ENCODE measurements at places on chromosomes 7 and 10. TPM values are rescaled to one million over a fixed set of nuclear protein-coding genes. Genes with fewer than 3 reads are reported as not detected.

The PKD2L1 gene
- total RNA-seq = not detected

The SLC4A2 gene
- total RNA-seq = 91.4 TPM

The TFPI2 gene
- 417 TPM for total RNA-seq

The TWIST1 gene
- 39.5 TPM for total RNA-seq

The NKX1-2 gene
- not detected for total RNA-seq

The CYP2C19 gene
- total RNA-seq = not detected

The GHRHR gene
- total RNA-seq = not detected

The PIK3AP1 gene
- total RNA-seq = 0.85 TPM

The PNLIPRP3 gene
- not detected for total RNA-seq

The ACTR3C gene
- total RNA-seq = 0.19 TPM

The LIPM gene
- total RNA-seq = not detected

The FKBP6 gene
- not detected for total RNA-seq

The DENND2A gene
- total RNA-seq = 0.96 TPM

The FAM25G gene
- not detected for total RNA-seq

The PGAM2 gene
- 0.56 TPM for total RNA-seq

The VPS37D gene
- total RNA-seq = 2.3 TPM

The THSD7A gene
- total RNA-seq = 0.58 TPM

The ELMO1 gene
- total RNA-seq = 0.28 TPM

The CUZD1 gene
- total RNA-seq = 0.28 TPM

The CTNNA3 gene
- total RNA-seq = under 0.01 TPM

The CYP2W1 gene
- not detected for total RNA-seq

The RNF32 gene
- 0.77 TPM for total RNA-seq

The AGR2 gene
- not detected for total RNA-seq

The FOXP2 gene
- total RNA-seq = not detected

The NXPH1 gene
- not detected for total RNA-seq

The STAG3 gene
- total RNA-seq = 1.1 TPM

The CNNM2 gene
- 9.0 TPM for total RNA-seq

The HTR5A gene
- total RNA-seq = not detected

The NSMCE4A gene
- 12.7 TPM for total RNA-seq

The MINDY3 gene
- 39.1 TPM for total RNA-seq

The ZNF117 gene
- 14.4 TPM for total RNA-seq

The GSAP gene
- total RNA-seq = 2.9 TPM

The LARP4B gene
- total RNA-seq = 32.0 TPM

The TNS3 gene
- 74.7 TPM for total RNA-seq

The AFAP1L2 gene
- 1.4 TPM for total RNA-seq

The ADCYAP1R1 gene
- total RNA-seq = 0.19 TPM

The LRRC4 gene
- total RNA-seq = not detected

The KEL gene
- not detected for total RNA-seq

The DRGX gene
- total RNA-seq = not detected

The SHTN1 gene
- total RNA-seq = 1.2 TPM
